Stimulated activated CD8-positive, alpha-beta memory T cell treated with anti-CD3 and anti-CD28 coated beads, Interleukin-12 subunit alpha, Interleukin-12 subunit beta, amount 100 ng/mL, for 1 hour (primary cell): ENCODE measurements at places on chromosomes 5 and 9.
A peak's percentile ranks its signal among the peaks of the same experiment; 100 is the strongest.

DNA sequence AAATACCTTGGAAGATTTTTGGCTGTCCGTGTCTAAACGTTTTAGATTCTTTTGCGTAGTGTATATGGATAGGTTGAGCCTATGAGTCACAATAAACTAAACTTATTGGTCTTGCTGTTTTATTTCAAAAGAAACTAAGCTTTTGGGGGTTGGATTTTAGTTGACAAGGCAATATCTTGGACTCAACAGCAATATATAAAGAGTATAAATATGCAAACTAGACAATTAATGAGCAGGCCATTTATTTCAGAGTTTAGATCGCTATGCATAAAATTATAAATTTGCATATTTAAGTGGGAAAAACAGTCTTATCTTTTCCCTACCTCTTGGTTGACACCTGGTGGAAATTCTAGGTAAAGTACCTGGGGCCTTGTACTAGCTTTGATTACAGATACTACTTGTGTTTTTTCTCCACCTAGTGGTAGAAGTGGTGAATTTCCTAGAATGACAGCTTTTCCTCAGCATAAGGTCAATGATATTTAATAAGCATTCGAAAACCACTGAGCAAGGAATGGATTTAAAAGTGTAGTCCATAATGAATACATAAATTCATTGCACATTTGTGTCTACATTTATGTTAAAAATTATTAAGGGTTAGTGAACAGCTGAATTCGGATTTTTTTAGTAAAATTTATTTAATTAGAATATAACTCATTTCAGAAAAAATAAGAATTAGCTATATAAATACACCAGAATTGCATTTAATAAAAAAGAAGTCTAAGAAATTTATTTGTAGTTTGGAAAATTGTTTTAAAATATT, 1.7 kb upstream of the ARRDC3 start:
- no peak for DNase-seq

- DNase-seq, result peak; percentile 39
Measured at GRCh38 chr5:16617274-16617968, 624 bp upstream of the RETREG1 start.

- no peak for DNase-seq
Measured at GRCh38 chr5:143685246-143685815, 126.6 kb upstream of the HMHB1 start.

DNA sequence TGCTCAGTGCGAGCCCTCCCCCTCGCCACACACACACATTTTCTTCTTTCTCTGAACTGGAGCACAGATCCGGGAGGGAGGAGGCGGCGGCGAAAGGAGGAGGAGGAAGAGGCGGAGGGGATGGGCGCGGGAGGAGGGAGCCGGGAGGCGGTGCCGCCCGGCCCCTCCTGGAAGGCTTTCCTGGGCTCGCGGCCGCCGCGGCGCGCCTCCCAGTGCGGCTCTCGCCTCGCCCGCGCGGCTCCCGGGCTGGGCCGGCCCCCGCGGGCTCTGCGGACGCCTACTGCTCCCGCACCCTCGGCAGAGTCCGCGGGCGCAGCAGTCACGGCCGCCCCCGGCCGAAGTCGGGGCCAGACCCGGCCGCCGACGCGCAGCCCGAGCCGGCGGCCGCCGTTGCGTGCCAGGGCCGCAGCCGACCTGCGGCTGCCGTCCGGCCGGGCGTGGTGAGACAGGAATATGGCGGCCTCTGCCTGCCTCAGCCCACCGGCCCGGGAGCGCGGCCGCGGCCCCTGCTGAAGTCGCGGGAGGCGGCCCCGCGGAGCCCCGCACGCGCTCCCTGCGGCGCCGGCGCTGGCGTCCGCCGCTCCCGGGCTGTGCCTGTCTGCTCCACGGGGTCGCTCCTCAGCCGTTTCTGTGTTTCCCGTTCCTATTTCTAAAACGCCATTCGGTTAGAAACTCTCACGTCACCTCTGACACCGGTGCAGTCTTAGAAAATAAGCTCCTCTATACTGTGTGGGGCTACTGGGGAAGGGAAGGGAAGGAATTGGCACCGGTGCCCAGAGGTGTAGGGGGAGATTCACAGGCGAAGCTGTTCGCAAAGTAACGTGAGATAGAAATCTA, 500 bp upstream of the GNAQ start:
- peak; percentile 51 for DNase-seq

DNA sequence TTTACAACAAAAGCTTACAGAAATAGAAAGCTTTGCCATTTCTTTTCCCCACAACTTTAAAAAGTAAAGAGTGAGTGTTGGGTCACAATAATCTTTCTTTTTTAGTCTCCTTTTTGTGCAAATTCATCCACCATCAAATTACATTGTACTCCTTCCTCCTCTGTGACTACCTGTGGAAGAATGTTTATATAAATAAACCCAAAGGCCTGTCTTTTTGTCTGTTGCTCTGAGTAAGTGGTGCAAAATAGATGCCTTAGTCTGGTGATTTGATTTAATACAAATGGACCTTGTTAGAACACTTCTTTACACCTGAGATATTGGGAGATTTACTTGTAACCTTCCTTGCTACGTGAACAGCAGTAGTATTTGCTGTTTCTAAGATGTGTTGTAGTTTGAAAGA, 53.5 kb upstream of the TAF11L2 start:
- DNase-seq, result no peak

DNA sequence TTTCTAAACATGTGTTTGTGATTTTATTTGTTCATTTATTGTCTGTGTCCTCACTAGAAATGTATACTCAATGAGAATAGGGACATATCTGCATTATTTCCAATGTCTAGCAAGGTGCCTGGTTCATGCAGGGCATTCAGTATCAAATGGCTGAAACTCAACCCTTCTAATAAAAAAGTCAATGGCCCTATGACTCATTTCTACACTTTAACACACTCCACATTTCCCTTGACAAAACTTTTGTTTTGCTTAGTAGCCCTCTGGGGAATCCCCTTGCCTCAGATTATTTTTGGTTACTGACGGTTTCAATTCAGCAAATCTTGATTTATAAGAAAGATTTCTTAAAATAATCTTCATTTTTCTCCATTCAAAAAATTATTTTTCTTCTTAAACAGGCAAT, 206.0 kb upstream of the DMRTA1 start:
- no peak for DNase-seq

DNA sequence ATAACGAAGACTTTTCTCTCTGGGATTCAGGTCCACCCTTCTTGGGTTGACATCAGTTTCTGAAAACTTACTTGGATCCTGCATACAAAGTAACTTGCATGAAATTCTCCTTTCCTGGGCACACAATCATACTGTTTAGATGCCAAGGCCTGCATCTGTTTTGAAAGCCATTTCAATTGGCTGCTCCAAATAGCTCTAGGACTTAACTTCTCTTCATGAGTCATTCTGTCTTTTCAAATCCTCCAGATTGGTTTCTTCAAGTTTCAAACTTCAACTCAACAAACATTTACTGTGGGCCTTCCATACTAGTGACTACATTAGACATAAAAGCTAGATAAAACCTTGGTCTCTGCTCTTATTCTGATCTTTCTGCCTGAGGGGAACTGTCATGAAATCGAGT, 54.8 kb upstream of the HMHB1 start:
- DNase-seq, result no peak

DNA sequence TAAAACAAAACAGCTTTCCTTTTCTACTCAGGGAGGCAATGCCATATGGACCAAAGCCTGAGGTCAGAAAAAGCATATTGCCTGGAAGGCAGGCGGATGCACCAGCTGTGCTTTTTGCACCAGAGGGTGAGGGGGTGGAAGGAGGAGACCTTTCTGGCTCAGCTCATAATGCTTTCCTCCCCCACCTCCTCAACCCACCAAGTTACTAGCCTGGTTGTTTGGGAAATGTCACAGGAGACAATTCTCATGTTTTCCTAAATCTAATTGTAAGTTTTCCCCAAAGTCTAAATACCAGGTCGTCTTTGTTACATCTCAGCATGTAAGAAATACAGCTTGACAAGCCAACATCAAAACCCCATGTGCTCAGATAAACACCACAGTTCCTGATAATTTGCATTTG, 72.6 kb upstream of the DMRTA1 start:
- DNase-seq, result no peak

DNA sequence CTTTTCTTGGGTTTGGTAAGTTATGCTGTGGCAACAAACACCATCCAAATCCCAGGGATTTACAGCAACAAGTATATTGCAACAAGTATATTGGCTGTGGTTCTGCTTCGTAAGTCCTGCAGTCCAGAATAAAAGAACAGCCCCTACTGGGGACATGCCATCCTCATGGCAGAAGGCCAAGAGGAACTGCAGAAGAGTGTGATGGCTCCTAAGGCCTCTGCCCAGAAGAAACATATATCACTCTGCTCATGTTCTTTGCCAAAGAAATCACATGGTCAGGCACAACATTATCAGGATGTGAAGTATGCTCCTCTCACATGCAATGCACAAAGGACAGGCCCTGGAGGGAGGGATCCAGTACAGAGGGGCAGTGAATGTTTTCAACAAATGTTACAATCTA, 159.6 kb upstream of the TAS2R1 start:
- DNase-seq, result no peak

- no peak for DNase-seq
Measured at GRCh38 chr5:1294206-1294834, 548 bp downstream of the TERT start.

- DNase-seq, result no peak
Measured at GRCh38 chr5:109478830-109479229, 69.1 kb upstream of the PJA2 start.

DNA sequence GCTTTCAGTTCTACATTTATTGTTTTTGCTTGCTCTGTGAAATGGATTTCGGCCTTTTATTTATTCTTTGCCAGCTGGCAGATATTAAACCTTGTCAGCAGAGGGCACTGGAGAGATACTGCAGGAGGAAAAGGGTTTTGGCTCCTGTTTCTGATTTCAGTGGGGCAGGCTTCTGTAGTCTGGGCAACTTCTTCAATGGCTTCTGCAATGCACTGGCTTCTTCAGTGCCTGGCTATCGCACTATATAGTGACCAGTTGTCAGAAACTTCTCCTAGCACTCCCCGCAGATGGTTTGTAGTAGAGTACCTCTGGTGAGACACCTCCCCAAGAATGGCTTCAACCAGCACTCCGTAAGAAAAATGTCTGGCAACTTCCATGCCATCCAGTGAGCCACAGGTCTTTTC, 3.2 kb upstream of the NFX1 start:
- no peak for DNase-seq

GRCh38 chr9:108562176-108562575, 293.6 kb downstream of the ACTL7B start:
- DNase-seq, result no peak

DNA sequence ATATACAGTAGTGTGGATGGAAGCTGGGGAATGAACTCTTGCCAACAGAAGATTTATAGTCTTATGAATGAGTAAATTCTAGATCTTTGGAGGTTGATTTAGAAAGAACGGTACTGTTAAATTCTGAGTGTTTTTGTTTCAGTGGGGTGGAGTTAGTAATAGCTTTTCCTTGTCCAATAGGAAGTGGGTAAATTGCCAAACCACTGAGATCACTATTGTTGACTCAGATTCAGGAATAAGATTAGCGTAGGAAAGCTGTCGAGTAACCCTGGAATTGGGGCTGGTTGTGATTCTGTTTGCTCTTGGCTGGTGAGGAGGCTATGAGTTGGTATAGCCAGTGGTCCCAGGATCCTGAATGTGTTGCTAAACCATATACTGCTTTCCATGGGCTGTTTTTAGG, 155.6 kb downstream of the ARHGAP26 start:
- no peak for DNase-seq

- DNase-seq, result no peak
Measured at GRCh38 chr5:180082633-180083420, 11.3 kb upstream of the RNF130 start.

DNA sequence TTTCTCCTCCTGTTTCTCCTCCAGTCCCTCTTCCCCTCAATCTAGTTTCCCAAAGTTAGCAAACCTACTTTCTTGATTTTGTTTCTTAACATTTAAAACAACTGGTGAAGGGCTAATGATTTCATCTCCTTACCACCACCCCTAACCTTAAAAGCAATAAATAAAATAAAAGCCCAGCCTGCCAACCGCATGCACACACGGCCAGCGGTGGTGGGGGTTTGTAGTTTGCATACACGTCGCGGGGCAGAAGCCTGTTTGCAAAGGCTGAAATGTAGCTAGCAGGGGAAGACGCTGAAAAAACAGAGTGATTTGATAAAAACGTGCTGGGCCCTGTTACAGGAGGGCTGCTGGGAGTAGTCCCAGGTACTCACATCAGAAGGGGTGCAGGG, 1.9 kb upstream of the DMRT2 start:
- no peak for DNase-seq

DNA sequence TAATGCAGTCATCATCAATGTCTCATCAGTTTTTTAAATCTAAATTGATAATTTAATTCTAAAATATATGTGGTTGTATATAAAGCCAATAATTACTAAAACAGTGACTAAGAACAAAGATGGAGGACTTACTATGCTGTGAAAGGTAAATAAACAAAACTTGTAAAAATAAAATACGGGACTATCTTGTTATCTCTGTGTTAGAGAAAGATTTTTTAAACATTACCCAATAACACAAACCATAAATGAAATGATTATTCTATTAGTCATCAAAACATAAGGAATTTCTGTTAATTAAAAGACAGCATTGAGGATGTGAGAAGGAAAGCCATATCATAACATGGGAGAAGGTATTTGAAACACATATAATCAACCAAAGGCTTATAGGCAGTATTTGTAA, 226.2 kb upstream of the SMC2 start:
- DNase-seq, result no peak

DNA sequence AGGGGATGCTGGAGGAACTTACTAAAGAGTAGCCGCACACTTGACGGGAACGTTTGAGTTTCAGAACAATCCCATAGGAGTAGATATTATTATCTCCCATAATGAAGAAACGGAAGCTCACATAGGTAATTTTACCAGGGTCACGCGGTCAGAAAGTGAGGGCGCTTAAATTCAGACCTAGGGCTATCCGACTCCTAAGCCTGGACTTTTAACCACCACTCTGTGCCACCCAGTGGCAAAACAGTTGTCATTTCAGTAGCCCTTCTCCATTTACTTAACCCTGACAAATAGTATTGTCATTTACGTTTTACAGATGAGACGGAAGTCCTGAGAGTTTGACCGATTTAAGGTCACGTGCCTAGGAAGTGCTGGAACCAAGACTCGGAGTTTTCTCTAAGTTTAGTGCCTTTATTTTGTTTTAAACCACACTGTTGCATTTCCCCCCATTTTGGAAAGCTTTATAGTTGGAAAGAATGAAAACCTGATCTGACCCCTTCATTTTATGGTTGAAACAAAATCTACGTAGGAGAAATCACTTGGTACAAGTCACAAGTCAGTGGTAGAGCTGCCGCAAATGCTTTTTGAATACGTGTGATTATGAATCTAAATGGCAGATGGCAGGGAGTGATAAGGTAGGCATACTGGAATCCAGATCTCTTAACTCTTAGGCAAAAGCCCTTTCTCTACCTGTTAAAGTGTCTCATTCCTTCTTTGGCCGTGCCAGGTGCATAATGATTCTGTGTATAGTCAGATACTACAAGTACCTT, 650 bp downstream of the MRRF start:
- no peak for DNase-seq

DNA sequence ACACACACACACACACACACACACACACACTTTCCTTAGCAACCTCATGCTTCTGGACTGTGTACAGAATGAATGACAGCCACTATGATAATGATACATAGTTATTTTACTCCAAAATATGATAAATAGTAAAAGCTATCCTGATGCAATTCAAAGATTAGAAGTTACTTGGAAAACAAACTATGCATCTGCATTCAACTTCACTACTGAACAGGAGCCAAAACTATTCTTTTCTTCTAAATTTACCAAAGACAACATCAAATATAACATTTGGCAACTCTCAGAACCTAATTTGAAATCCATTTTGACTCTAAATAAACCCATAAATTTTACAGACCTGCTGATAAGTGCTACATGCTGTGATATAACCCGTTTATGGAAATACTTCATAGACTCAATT, 33.3 kb downstream of the GLIS3 start:
- DNase-seq, result no peak
